Activated T-helper 2 cell treated with anti-CD3 and anti-CD28 coated beads, Interferon-gamma antibody, Interleukin-2, Interleukin-4, amounts not matched to agents 10 μg/mL and 5 μg/mL and 100 μg/mL, durations not matched to agents 14 hours and 24 hours and 36 hours (primary cell): ENCODE measurements at places on chromosomes 11 and 22.

GRCh38 chr22:37636186-37636948, 3.1 kb upstream of the SH3BP1 start:
- peaks cover 11% of the 10 kb centered on the region for H3K36me3 ChIP-seq
- H3K4me3 ChIP-seq: no peak overlapping the region
- no peaks in the 10 kb centered on the region for H3K27me3 ChIP-seq
- peak overlapping the region; percentile 67 for H3K27ac ChIP-seq

DNA sequence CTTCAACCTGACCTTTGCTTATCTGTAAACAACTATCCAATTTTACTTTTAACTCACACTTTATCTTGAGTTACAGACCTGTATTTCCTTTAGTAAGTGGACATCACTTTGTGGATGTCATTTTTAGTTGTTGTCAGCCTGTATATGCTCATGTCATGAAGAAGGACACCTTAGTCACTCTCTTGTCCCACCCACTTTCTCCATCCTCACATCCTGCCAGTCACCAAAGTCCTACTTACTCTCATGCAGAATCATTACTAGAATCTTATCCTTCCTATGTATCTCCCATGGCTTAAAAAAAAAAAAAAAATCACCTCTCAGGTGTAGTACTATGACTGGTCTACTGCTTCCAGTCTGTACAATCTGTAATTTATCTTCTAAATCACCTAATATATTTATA, 43.3 kb downstream of the SESN3 start:
- H3K27me3 ChIP-seq: no peaks in the 10 kb centered on the region
- peaks cover 63% of the 10 kb centered on the region for H3K36me3 ChIP-seq
- peak overlapping the region; percentile 6 for H3K27ac ChIP-seq
- H3K4me1 ChIP-seq: peaks cover 13% of the 10 kb centered on the region
- DNase-seq: no peak

- H3K4me3 ChIP-seq: no peak overlapping the region
- H3K27me3 ChIP-seq: peaks cover 2% of the 10 kb centered on the region
- no peaks in the 10 kb centered on the region for H3K36me3 ChIP-seq
- no peak for DNase-seq
- no peak overlapping the region for H3K27ac ChIP-seq
Measured at GRCh38 chr11:78857688-78858087, 283.0 kb upstream of the NARS2 start.

GRCh38 chr11:62664405-62665074, 470 bp downstream of the C11orf98 start:
- H3K27me3 ChIP-seq: no peaks in the 10 kb centered on the region
- peak; percentile 47 for DNase-seq
- H3K4me1 ChIP-seq: peaks cover 25% of the 10 kb centered on the region
- H3K36me3 ChIP-seq: peaks cover 59% of the 10 kb centered on the region
- H3K27ac ChIP-seq: peak overlapping the region; percentile 78

GRCh38 chr22:21921729-21922128, 30.9 kb downstream of the PPM1F start:
- no peaks in the 10 kb centered on the region for H3K4me1 ChIP-seq
- no peak for DNase-seq
- H3K27me3 ChIP-seq: no peaks in the 10 kb centered on the region
- no peaks in the 10 kb centered on the region for H3K36me3 ChIP-seq
- no peak overlapping the region for H3K27ac ChIP-seq
